ENCODE measurements at places on chromosomes 13 and 19.

- DNase-seq = no peak
Measured at GRCh38 chr13:41299316-41300094, 11.6 kb upstream of the NAA16 start.

DNA sequence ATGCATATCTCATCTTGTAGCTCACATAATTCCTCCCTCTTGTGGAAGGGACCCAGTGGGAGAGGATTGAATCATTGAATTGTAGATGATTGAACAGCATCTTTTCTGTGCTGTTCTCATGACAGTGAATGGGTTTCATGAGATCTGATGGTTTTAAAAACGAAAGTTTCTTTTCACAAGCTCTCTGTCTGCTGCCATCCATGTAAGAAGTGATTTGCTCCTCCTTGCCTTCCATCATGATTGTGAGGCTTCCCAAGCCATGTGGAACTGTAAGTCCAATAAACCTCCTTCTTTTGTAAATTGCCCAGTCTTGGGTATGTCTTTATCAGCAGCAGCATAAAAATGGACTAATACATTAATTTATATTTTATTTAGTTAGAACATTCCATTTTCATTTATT is 19.6 kb upstream of the ZNF675 start:
- DNase-seq = no peak

DNA sequence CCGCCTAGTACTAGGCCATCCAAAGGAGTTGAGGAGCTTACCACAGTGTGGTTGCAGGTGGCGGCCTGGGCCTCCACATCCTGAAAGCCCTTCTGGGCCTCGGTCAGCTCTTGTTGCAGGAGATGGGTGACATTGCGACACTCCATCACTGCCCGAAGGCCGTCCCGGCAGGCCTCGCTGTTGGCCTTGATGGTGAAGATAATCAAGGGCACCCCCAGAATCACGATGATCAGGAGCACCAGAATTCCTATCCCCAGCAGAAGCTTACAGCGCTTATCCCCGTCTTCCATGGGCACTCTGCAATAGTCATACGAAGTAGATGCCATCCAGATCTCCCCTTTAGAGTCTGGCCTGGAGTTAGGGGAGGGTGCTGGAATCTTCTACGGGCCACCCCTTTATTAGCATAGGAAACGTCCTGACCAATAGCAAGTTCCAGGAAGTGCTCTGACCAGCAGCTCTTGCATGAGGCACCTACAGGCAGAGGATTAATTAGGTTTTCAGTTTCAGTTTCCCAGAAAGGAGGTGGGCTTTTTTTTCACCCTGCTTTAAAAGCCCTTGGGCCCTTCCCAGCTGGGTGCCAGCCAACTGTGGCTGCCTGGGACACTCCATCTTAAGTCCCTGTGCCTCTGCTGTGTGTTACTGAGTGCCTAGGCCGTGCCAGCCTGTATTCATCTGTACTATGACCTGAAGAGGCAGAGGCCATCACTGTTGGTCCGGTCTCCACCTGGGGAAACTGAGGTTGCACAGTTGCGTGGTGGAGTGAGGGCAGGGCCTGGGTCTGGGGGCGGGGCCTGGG is at the start of gene BST2:
Gene BST2, minus strand, starts transcription at position 381 of the 796 bp plus-strand sequence. Its CDS starts 55 bp downstream, at position 326.
- peak; percentile 64 for DNase-seq

DNA sequence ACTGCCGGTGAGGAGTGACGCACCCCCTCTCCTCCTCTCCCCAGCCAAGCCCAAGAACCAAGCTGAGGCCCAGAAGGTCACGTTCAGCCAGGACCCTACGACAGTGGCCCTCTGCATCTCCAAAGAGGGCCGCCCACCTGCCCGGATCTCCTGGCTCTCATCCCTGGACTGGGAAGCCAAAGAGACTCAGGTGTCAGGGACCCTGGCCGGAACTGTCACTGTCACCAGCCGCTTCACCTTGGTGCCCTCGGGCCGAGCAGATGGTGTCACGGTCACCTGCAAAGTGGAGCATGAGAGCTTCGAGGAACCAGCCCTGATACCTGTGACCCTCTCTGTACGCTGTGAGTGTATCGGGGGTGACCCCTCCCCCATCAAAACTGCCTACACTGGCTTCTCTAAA is 19.2 kb upstream of the TOMM40 start:
- DNase-seq = no peak

DNA sequence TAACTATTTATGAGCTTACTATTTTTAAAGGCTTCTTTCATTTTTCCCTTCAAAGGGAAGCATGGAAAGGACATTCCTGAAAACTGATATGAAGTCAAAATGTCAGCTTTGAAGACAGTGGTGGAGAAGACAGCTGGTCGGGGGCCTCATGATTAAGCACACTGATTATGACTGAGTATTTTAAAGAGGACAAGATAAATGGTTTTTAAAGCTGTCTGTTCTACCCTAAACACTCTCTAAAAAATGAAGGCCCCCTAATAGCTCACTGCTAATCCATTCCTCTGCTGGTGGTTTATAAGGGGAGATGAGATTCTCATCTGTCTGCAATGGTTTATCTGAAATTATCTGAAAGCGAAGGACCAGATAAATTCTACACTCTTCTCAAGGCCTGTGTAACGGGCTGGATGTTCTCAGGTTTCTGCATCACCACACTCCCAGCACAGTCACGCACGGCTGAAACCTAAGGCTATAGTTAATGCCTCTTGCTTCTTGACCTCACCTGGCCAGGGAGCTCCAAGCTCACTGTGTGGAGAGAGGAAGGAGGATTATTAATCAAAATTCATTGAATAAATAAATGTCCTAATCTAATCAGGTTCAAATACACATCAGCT is 86.9 kb upstream of the DOCK9 start:
- no peak for DNase-seq

DNA sequence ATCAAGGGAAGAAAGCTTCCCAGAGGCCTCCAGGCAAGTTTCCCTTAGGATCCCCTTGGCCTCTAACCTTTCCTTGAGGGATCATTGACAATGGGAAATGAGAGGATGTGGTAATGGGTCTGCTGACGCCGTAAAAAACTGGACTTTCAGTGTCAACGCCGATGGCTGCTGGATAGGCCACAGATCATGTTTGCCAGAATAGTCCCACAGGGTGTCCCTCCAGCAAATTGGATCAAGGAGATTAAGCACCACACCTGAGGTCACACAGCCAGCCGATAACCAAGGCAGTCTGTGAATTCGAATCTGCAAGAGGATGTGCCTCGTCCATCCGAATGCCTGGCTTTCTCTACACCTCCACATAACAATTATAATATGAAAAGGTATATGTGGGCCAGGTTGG is 17.6 kb downstream of the BCAT2 start:
- no peak for DNase-seq

DNA sequence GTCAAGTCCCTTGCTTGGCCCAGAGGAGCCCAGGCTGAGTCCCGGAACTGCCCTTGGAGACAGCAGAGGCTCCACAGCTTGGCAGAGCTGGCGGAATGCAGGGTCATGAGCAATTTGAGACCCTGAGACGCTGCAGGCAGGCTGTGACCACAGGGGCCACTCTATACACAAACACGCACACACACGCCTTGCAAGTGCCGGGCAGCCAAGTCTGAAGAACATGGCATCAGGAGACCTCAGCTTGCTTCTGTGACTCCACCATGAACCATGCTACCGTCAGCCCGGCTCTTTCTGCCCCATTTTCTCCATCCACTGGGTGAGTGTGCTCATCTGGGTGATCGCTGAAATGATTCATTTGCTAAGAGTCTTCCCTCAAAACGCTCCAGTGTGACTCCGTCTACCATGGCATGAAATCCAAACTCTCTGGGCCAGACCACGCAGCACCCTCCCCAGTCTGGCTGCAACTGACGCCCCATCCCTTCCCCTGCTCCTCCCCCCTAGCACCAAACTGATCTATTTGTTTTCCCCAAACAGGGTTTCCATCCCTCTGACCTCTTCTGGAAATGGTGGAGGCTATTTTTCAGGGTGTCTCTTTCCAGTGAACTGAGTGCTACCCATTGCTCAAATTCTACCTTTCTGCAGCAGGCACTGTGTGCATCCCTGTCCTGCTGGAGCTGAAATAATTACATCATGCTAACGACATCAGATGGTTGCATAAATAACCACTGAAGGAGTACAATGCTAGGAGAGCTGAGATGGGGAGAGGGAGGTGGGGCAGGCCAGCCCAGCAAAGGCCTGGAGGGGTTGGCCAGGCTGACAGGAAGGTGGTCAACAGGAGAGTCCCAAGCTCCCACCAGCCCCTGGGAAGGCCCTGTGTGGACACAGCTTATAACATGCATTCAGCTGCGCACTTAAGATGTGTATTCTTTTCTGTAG is 3.1 kb downstream of the CARS2 start:
- DNase-seq = no peak

DNA sequence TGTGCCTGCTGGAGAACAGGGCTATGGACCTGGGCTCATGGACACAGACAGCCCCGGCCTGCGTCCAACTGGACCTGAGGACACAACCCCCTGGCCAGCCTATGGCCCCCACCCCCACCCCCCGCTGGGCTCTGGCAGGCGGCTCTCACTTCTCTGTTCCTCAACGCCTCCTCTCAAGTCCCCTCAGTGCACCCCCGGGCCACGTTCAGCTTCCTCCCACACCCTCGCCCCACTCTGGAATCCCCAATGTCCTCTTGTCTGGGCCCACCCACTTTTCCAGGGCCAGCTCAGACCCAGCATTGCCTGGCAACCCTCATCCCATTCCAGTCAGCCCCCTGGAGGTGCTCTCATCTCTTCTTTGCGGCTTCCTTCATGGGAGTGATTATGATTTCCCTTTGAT is 130.2 kb upstream of the SPACA7 start:
- DNase-seq = no peak

GRCh38 chr19:11399667-11400066 is 15.6 kb upstream of the EPOR start:
- DNase-seq = no peak

GRCh38 chr13:25281935-25282332 is 5.4 kb downstream of the MTMR6 start:
- DNase-seq = no peak

GRCh38 chr19:8148410-8149260 is 757 bp downstream of the FBN3 start:
- no peak for DNase-seq

DNA sequence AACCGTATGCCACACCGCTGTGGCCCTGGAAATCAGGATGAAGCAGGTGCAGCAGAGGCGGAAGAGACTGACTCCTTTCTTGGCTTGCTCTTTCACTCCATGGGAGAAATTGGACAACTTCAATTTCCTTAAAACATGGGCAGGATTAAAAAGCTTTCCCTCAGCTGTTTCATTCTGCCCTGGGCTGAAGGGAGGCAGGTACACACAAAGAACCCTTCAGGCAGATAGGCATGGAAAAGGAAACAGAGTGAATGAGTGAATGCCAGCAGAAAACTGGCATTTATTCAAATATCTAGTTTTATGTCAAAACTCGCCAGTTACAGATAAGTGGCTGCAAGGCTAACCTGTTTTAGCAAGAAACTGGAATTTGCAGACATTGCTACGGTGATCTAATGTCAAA is 71.0 kb upstream of the SLC15A1 start:
- no peak for DNase-seq
